NCI-H2107 (cell line): ENCODE measurements at places on chromosomes 6 and 20.

DNA sequence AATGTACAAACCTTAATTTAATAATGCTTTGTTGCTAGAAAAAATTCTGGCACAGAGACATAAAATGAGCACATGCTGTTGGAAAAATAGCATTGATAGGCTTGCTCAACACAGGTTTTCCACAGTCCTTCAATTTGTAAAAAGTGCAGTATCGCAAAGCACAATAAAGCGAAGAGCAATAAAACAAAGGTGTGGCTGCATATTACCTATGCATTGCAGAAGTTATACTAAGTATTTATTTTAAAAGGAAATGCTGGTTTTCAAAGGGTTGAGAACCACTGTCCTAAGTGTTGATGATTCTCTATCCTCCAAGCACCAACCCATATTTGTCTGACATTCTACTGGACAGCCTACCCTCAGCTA is 54.1 kb upstream of the CAP2 start:
- no peak for DNase-seq

GRCh38 chr6:168225471-168225911 is 94.1 kb downstream of the DACT2 start:
- DNase-seq, result no peak

- no peak for DNase-seq
These were observed 17.1 kb upstream of the TINAG start for GRCh38 chr6:54291146-54291545.

DNA sequence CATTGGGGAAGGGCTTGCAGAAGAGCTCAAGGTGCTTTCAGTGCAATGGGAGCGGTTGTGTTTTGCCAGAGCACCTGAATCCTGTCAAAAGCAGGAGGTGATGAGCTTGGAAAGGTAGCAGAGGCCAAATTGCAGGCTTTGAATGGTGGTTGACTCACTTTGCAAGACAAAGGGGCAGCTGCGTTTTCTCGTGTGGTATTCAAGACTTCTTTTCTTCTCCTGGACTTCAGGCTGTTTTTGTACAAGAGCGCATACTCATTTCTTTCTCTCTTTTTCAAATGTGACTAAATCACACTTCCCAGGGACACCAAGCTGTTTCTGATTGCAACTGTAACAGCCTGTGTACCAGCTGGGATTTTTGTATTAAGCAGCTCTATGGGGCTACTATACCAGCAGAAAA is 32.3 kb downstream of the GHRH start:
- DNase-seq, result no peak

DNA sequence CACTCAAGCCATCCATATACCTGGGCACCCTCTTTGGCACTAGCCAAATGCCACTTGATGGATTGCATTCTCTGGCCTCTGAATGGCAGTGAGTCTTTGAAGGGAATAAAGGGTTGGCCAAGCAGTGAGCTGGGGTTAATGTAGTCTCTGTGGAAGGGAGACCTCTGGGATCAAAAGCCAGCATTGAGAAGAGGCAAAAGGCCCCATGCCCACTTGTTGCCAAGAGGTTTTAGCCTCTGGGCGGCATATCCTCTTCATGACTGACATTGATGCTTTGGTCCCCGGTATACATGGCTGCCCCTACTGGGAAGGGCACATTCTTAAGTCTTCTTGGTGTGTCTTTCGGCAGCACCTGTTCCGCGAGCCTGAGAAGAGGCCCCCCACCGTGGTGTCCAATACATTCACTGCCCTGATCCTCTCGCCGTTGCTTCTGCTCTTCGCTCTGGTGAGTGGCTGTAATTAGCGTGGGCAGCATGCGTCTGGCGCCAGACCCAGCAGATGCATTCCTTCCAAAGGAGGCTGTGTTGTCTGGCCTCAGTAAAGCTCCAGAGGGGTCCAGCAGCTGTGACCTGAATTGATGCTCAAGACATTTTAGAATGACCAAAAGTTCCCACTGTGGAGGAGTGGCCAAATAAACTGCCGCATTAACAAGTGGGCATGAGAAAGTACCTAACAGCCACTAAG is 29.5 kb downstream of the GHRH start:
- no peak for DNase-seq

DNA sequence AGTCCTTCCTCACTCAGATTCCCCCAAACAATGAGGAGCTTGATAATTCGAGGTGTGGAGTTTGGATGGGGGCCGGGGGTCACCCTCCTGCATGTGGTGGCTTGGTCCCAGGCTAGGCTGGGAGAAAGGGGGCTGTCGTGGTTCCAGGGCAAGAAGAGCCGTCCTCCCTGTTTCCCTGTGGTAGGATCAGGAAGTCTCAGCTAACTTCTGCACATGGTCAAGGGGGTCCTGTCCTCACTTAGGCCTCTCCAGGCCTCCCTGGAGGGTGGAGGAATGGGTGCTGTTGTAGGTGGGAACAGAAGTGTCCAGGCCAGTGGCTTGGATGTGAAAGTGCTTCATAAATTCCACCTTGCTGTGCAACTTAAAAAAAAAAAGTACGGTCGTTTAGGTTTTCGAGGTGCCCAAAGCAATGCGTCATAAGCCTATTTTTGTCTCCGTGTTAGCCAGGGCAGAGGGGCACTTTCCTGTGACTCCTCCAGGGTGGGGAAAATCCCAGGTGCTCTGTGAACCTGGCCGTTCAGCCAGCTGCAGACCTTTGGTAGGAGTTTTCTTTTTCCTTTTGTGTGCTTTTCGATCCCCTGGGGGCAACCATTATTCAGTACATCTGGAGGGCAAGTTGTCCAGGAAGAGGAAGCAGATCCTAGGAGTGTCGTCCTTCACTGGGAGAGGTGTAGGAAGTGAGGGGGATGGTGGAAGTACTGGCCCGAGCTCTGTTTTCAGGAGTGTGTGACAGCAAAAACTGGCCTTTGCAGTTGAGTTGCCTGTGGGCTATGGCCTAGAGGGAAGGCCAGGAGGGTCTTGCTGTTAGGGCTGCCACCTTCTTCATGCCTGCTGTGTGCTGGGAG is 9.6 kb downstream of the IGF2R start:
- no peak for DNase-seq

DNA sequence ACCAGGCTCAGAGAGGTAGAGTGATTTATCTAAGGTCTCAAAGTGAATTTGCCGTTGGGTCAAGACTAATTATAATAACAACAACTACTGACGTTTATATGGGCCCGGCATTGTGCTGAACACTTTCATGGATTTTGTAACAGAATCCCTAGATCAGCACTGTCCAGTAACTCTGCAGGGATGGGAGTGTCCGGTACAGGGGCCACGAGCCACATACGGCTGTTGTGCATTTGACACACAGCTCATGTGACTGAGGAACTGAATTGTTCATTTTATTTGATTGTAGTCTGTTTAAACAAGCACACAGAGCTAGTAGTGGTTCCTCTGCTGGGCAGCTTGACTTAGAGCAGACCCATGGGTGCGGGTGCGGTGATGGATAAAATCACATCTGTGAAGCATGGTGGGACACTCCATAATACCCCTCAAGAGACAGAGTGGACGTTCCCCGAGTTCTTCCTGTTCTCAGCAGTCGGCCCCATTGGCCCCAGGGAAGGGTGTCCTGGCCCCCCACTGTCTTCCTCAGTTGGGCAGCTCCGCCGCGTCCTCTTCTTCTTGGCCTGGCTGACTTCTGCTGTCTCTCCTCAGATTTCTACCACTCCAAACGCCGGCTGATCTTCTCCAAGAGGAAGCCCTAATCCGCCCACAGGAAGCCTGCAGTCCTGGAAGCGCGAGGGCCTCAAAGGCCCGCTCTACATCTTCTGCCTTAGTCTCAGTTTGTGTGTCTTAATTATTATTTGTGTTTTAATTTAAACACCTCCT is 6.8 kb downstream of the CDKN1A start:
- DNase-seq, result no peak

- DNase-seq, result no peak
These were observed 50.2 kb upstream of the SNX9 start for GRCh38 chr6:157772820-157773219.

DNA sequence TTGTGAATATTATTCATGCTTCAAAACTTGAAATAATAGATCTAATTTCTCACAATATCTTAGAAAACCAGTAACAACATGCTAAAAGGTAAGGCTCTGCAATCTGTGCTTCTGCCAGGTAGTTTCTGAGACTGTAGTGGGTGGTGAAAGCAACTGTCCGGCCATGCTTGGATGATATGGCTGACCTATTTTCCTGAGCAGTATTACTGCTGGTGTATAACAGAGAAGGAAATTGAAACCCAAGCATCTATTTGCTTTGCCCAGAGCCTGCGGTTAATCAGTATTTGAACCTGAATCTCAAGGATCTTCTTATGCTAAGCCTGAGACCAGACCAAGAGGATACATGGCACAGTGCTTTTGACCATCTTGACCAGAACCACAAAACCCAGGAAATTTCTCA is 563.8 kb downstream of the COL12A1 start:
- no peak for DNase-seq

DNA sequence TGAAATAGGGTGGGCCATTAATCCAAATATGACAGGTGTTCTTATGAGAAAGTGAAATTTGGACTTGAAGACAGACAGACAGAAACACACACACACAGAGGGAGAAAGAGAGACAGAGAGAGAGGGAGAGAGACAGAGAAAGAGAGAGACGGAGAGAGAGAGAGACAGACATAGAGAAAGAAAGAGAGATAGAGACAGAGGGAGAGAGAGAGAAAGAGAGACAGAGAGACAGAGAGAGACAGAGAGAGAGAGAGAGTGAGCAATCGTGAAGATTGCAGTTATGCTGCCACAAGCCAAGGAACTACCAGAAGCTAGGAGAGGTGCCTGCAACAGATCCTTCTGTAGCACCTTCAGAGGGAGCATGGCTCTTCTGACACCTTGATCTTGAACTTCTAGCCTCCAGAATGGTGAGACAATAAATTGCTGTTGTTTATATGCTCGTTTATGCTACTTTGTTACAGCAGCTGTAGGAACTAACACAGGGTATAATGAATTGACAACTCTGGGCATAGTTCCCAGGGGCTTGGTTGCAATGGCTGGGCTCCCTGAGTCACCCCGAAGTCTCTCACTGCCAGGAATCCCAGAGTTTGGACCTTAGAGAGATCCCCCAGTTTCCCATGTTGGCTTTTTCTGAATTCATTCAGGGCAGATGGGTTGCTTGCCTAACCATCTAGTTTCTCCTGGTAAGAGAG is 44.7 kb upstream of the ECI2 start:
- no peak for DNase-seq

GRCh38 chr6:111817451-111818120 is 55.7 kb downstream of the FYN start:
- DNase-seq, result no peak

GRCh38 chr6:41872147-41872546 is 23.0 kb downstream of the USP49 start:
- DNase-seq, result no peak

DNA sequence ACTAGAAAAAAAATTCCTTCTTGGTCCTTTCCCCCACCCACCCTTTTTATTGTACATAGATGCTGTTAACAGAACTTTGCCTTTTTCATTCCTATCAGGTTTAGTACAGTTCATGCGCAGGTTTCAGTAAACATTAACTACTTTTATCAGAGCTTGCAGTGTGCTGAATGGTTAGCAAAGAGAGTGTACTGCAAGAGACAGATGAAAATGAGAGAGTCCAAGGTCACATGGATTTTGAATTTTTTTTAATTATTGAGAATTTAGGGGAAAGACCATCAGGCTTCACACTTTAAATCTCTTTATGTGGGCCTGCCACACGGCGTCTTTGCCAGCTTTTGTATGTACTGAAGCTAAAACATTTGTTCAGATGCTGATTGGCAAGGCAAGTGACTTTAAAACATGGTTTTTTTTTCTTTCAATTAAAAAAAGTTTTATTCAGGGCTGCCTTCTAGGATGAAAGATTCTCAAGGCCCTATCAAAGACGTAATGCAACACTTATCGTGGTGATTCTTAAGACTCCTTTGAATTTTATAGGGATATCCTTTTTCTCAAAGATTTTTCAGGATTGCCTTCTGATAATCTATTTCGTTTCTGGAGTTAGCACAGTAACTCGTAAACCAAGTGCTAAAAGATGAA is 32.2 kb downstream of the RREB1 start:
- no peak for DNase-seq

GRCh38 chr6:46781478-46782378 is 11.5 kb upstream of the MEP1A start:
- peak; percentile 2 for DNase-seq

- no peak for DNase-seq
These were observed 173.5 kb downstream of the DLL1 start for GRCh38 chr6:170117111-170117972.

GRCh38 chr6:54288474-54288873 is 19.8 kb upstream of the TINAG start:
- DNase-seq, result no peak

- DNase-seq, result no peak
These were observed 266.5 kb upstream of the RIMS1 start for GRCh38 chr6:71619836-71620235.

- no peak for DNase-seq
These were observed 22.3 kb upstream of the PXDC1 start for GRCh38 chr6:3773678-3774298.

GRCh38 chr6:89826029-89826528 is 3.6 kb upstream of the CASP8AP2 start:
- DNase-seq, result no peak

GRCh38 chr6:99305021-99305554 is 44.4 kb downstream of the FAXC start:
- DNase-seq, result no peak

DNA sequence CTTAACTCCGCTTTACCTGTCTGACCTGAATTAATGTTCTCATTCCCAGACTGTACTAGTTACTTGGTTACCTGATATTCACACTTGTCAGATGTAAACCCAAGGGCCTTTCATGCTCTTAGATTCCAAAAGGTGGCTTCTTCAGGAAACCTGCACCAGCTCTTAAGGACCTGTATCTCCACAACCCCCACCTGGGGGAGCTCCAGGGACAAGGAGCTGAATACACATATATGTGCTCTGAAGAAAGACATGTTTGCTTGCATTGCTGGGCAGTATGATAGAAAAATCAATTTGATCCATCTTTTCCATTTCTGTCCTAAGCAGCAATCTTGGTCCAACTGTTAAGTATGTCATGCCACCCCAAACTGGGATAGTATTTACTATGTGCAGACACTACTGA is 64.8 kb upstream of the POU3F2 start:
- peak; percentile 28 for DNase-seq

- DNase-seq, result no peak
These were observed 209.8 kb downstream of the GJA1 start for GRCh38 chr6:121645100-121645745.

- no peak for DNase-seq
These were observed 39.4 kb downstream of the TRAF3IP2 start for GRCh38 chr6:111566222-111566734.

DNA sequence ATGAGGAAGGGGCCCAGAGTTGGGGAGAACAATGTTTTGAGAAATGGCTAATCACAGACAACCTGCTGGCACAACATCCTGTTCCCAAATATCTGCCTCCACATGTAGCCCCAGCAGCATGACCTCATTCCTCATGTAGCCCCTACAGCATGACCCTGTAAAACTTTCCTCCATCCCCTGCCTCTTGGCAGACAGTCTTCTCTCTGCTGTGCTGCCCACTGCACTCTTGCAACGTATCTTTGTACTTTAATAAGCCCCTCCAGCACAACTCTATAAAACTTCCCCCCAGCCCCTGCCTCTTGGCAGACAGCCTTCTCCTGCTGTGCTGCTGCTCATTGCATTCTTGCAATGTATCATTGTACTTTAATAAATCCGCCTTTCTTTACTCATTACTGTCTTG is 278.8 kb downstream of the HDGFL1 start:
- DNase-seq, result no peak

GRCh38 chr6:96626759-96627364 is 63.9 kb downstream of the FHL5 start:
- peak; percentile 10 for DNase-seq
